ENCODE measurements at places on chromosomes 5 and 9. TPM values are rescaled to one million over a fixed set of nuclear protein-coding genes. Genes with fewer than 3 reads are reported as not detected.

DNA sequence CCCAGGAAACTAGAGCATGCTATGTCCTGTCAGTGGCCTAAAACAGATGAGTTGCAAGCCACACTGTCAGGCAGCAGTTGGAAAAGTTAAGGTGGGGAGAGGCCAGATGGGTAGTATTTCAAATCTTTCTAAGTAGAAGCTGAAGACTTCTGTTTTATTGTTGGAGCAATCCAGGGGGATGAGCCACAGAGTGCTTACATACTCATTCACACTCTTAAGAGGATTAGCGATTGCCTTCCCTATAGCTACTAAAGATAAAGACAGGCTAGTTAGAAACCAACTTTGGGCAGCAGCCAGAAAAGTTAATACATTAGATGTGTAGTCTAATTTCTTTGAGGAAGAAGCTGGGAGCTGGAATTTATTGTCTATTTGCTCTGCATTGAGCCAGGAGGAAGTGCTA is 61.7 kb upstream of the ELAVL2 start:
- H3K27ac ChIP-seq, result no peak overlapping the region
- H3K4me1 ChIP-seq, result no peaks in the 10 kb centered on the region
- H3K4me3 ChIP-seq, result no peak overlapping the region
- DNase-seq, result no peak
- H3K36me3 ChIP-seq, result no peaks in the 10 kb centered on the region

ISL1 gene
- not detected for total RNA-seq

DNA sequence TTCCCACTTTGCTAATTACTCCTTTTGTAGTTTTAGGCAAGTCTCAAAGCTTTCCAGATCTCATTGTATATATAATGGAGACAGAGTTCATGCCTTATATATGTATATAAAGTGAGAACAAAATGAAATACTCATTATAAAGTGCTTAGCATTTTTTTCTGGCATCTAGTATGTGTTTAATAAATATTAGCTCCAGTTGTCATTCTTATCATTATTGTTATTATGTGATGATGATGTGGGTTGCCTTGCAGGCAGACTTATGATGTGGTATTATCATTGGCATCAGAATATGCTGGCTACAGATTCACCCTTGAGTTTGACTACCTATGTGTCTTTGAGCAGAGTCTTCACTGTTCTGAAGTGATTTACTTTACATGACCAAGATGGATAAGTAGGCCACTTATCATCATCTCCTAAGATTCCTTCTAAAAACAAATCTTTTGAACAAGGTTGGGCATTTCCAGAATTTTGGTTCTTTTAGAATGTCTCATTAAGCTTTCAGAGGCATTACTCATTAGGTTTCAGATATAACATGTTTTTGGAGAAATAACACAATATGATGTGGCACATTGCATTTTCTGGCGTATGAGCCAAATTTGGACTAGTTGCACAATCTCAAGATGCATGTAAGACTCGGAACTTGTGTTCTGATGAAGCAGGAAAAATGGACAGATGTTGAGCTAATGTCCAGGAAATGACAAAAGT is 145.6 kb upstream of the TNC start:
- peak; percentile 96 for DNase-seq
- H3K27ac ChIP-seq, result no peak overlapping the region
- no peaks in the 10 kb centered on the region for H3K36me3 ChIP-seq
- no peaks in the 10 kb centered on the region for H3K27me3 ChIP-seq

DNA sequence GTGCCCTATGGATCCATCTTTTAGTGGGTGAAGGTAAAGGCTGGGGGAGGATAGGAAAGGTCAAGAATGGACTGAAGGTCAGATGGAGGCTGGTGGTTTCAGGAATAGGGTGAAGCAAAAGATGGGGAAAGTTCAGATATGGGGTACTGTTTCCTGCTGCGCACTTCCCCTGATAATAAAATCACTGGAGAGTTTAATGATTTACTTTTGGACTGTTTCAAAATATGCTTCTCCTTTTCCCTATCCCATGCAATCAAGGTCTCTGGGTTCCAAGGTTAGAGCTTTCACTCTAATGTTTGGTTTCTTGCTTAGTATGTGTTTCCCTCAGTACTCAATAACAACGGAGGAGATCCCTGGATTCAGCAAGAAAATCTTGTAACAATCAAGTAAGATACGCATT is 10.8 kb upstream of the PPP3R2 start:
- DNase-seq, result no peak
- no peaks in the 10 kb centered on the region for H3K4me1 ChIP-seq
- no peak overlapping the region for H3K4me3 ChIP-seq
- H3K27me3 ChIP-seq, result no peaks in the 10 kb centered on the region

DNA sequence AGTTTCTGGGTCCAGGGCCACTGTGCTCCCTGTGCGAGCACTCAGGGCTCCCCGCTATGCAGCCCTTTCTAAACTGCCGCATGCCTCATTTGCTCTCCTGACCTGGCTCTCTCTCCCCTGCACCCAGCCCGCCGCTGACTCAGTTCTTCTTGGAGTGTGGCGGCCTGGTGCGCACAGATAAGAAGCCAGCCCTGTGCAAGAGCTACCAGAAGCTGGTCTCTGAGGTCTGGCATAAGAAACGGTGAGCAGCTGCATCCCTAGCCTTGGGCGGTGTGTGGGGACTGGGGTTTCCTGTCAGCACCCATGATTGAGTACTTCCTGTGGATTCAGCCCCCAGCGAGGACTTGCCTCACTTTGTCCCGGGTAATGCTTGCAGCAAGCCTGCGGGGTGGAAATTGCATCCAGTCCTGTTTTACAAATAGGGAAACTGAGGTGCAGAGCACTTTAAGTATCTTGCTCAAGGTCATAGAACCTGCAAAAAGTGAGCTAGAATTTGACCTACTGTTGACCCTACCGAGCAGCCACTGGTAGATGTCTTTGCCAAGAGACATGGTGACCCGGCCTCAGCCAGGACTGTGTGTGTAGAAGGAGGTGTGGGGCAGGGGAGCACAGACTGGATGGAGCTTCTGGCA is 27.9 kb downstream of the USP20 start:
- H3K4me3 ChIP-seq, result peak overlapping the region; percentile 8
- H3K27ac ChIP-seq, result no peak overlapping the region
- no peaks in the 10 kb centered on the region for H3K4me1 ChIP-seq
- peak; percentile 11 for DNase-seq

DNA sequence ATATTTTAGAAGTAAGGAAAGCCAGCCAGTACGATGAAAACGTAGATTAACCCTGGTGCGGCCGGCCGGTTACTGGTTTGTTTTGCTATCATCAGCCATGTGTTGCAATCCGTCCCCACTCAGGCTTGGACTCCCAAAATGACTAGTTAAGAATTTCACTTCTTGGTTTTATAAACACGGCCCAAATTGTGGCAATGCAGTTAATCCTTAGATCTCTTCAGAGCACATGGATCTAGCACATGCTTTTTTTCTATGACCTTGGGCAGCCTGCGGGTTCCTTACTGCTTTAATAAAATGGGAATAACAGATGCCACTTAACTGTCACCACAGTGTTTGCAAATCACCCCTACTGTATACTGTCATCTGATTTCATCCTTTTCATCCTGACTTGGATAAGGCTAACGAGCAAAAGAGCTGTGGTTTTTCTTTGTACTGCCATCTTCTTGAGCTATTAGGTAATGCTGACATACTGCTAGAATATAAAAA is 1.5 kb downstream of the NDFIP1 start:
- no peaks in the 10 kb centered on the region for H3K36me3 ChIP-seq
- peak overlapping the region; percentile 95 for H3K4me3 ChIP-seq
- H3K27ac ChIP-seq, result no peak overlapping the region
- peaks cover 3% of the 10 kb centered on the region for H3K4me1 ChIP-seq
- H3K27me3 ChIP-seq, result no peaks in the 10 kb centered on the region

GRCh38 chr9:12425878-12426864 is 267.0 kb upstream of the TYRP1 start:
- H3K27ac ChIP-seq, result no peak overlapping the region
- DNase-seq, result no peak
- no peaks in the 10 kb centered on the region for H3K27me3 ChIP-seq

CDH9 gene
- total RNA-seq, result not detected

CDO1 gene
- 31.7 TPM for total RNA-seq

PCDHB3 gene
- 7.8 TPM for total RNA-seq

GRCh38 chr9:133360400-133361393 is 4.3 kb downstream of the SURF2 start:
- H3K27me3 ChIP-seq, result no peaks in the 10 kb centered on the region
- H3K36me3 ChIP-seq, result peaks cover 37% of the 10 kb centered on the region
- no peak overlapping the region for H3K4me3 ChIP-seq
- peak overlapping the region; percentile 4 for H3K27ac ChIP-seq

TRPM3 gene
- 0.49 TPM for total RNA-seq

DNA sequence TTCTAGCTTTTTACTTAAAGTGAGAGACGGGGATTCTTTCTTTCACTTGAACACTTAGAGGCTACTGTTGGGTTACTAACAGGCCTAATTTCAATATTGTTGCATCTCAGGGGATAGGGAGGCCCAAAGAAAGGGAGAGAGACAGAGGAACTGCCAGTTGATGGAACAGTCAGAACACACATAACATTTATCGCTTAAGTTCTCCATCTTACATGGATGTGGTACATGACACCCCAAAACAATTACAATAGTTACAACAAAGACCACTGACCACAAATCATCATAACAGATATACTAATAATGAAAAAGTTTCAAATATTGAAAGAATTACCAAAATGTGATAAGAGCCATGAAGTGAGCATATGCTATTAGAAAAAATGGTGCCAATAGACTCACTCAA is 4.3 kb upstream of the RIC1 start:
- DNase-seq, result no peak
- H3K36me3 ChIP-seq, result no peaks in the 10 kb centered on the region
- H3K4me1 ChIP-seq, result peaks cover 10% of the 10 kb centered on the region
- H3K27me3 ChIP-seq, result no peaks in the 10 kb centered on the region
- H3K4me3 ChIP-seq, result no peak overlapping the region

- H3K27ac ChIP-seq, result no peak overlapping the region
- no peaks in the 10 kb centered on the region for H3K4me1 ChIP-seq
- no peaks in the 10 kb centered on the region for H3K36me3 ChIP-seq
- H3K27me3 ChIP-seq, result no peaks in the 10 kb centered on the region
- H3K4me3 ChIP-seq, result no peak overlapping the region
- no peak for DNase-seq
These were observed 69.4 kb downstream of the NPR3 start for GRCh38 chr5:32780508-32780919.

PLEKHG4B gene
- total RNA-seq, result 4.7 TPM

DNA sequence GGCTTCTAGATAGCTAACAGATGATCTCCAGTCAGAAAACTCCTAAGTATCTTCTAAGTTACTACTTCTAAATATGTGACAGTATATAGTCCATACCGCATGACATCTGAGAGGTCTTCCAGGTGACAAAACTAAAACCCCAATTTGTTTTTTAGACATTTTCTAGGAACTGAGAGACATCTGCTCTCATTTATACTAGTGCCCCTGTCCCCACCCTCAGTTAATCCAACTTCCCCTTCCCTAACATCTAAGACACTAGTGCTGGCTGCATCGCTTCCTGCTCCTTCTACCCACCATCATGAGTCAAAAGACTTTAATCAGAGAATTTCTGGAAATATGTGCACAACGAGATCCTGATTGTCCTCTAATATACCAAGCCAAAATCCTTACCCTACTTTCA is 37.9 kb downstream of the FBXW11 start:
- H3K4me1 ChIP-seq, result no peaks in the 10 kb centered on the region
- no peak overlapping the region for H3K4me3 ChIP-seq
- no peak overlapping the region for H3K27ac ChIP-seq
- no peaks in the 10 kb centered on the region for H3K36me3 ChIP-seq
- no peak for DNase-seq
- no peaks in the 10 kb centered on the region for H3K27me3 ChIP-seq

AIF1L gene
- total RNA-seq, result 16.5 TPM

- no peak overlapping the region for H3K4me3 ChIP-seq
- no peaks in the 10 kb centered on the region for H3K27me3 ChIP-seq
- no peak for DNase-seq
- H3K4me1 ChIP-seq, result peaks cover 4% of the 10 kb centered on the region
These were observed 25.5 kb downstream of the GRAMD2B start for GRCh38 chr5:126448720-126449119.

GRCh38 chr9:17994695-17995425 is 416.0 kb downstream of the SH3GL2 start:
- H3K4me1 ChIP-seq, result no peaks in the 10 kb centered on the region
- H3K27ac ChIP-seq, result no peak overlapping the region
- no peaks in the 10 kb centered on the region for H3K36me3 ChIP-seq
- DNase-seq, result no peak
- H3K27me3 ChIP-seq, result no peaks in the 10 kb centered on the region
- no peak overlapping the region for H3K4me3 ChIP-seq

DNA sequence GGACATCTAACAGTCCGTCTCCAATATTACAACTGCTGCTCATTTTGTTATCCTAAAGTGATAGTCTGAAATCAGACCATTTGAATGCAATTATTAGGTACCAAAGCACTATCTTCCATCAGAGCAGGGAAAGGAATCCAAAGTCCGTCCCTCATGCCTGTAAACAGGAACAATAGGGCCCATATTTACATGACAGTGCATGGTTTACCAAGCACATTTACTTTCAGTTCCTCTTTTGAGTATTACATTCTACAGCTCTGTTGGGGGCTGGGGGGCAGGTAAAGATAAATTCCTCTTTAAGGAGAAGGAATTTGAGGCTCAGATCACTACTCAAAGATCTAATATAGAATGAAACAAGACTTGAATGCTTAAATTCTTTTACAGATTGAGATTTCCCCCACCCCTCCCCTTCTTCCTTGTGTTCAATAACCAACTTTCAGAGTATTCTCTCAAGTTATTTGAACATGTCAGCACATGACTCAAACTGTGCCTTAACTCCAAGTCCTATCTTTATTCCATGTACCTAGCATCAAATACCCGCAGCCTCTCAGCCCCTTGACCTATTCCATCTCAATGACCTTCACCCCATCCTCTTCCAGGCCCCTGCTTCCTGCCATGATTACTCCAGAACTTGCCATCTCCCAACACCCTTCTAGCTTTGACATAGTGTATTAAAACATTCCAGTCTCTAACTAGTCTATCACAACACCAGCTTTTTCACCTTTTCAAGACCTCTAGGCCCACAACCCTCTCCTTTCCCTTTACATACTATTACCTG is 71.0 kb downstream of the BRINP1 start:
- H3K4me1 ChIP-seq, result no peaks in the 10 kb centered on the region
- H3K4me3 ChIP-seq, result no peak overlapping the region
- H3K27me3 ChIP-seq, result no peaks in the 10 kb centered on the region
- no peak overlapping the region for H3K27ac ChIP-seq
- H3K36me3 ChIP-seq, result no peaks in the 10 kb centered on the region
